ENCODE measurements at places on chromosomes 1 and 21.

GRCh38 chr1:118266436-118266835 lies 81.4 kb upstream of the SPAG17 start:
- no peak overlapping the region for H3K27ac ChIP-seq
- H3K4me3 ChIP-seq, result no peak overlapping the region
- no peaks in the 10 kb centered on the region for H3K4me1 ChIP-seq
- H3K36me3 ChIP-seq, result no peaks in the 10 kb centered on the region
- no peaks in the 10 kb centered on the region for H3K27me3 ChIP-seq

DNA sequence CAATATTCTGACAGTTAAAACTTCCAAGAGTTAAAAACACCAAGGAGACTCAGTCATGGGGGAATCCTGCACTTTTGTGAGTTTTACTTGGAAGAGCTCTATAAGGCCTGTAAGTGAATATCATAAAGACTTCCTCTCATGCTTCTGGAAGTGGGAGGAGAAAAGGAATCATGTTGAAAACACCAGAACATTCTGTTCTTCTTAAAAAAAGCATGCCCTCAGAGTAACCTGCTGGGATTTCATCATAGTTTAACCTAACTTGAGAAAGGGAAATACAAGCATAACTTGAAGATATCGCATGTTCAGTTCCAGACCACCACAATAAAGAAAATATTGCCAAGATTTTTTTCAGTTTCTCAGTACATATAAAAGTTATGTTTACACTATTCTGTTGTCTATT lies 51.9 kb downstream of the COL11A1 start:
- H3K27ac ChIP-seq, result no peak overlapping the region
- H3K27me3 ChIP-seq, result no peaks in the 10 kb centered on the region
- H3K4me3 ChIP-seq, result no peak overlapping the region
- H3K36me3 ChIP-seq, result no peaks in the 10 kb centered on the region
- DNase-seq, result no peak
- no peaks in the 10 kb centered on the region for H3K4me1 ChIP-seq

- H3K36me3 ChIP-seq, result no peaks in the 10 kb centered on the region
- H3K27ac ChIP-seq, result peak overlapping the region; percentile 25
- H3K27me3 ChIP-seq, result no peaks in the 10 kb centered on the region
- H3K4me3 ChIP-seq, result no peak overlapping the region
- no peak for DNase-seq
- H3K4me1 ChIP-seq, result no peaks in the 10 kb centered on the region
These were observed 5.4 kb downstream of the ARHGEF10L start for GRCh38 chr1:17544776-17545350.

DNA sequence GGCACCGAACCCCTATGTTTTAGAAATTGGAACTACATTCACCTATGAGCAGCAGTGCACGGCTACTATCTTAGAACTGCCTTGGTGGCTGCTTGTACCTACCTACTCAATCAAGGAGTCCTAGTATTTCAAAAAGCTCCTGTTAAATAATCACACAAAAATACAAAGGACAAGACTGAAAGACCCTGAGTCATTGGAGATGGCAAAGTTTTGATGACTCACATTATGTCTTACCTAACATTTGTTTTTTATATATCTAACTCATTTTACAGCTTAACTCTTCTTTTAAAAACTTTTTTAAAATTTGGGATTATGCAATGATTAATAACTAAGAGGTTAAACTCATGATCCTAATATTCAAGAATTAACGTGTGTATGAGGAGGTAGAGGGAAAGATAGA lies 1206.0 kb upstream of the TMPRSS15 start:
- no peak overlapping the region for H3K27ac ChIP-seq
- H3K4me1 ChIP-seq, result no peaks in the 10 kb centered on the region
- H3K27me3 ChIP-seq, result no peaks in the 10 kb centered on the region
- DNase-seq, result no peak
- no peaks in the 10 kb centered on the region for H3K36me3 ChIP-seq

DNA sequence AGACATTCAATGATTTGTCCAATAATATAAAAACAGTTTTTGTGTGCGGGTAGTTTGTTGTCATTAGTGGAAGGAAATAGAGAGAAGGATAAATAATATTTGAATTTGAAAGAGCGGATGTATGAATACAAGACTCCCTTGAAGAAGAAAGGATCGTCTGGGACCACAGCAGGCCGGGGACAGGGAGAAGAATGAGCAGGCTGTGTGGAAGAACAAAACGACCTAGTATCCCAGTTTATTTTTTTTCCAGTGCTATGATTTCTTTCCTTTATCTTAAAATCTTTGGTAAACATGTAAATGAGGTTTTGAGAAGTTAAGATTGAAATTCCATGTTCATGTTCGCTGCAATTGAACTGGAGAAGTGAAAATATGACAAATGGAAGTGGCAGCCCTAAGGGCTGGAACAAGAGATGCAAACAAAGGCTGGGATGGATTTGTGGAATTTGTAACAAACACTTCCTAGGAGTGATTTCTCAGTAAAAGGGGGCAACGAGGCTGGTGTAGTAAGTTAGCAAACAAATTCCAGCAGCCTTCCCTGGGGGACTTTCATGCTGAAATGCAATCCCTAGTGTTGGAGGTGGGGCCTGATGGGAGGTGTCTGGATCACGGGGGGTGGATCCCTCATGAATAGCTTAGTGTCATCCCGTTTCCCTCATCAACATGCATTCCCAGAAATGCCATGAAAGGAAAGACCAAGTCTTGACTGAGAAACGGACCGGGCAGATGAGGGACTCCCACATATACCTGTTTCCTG lies 10.2 kb upstream of the IFI16 start:
- no peaks in the 10 kb centered on the region for H3K36me3 ChIP-seq
- DNase-seq, result peak; percentile 87
- H3K4me3 ChIP-seq, result peak overlapping the region; percentile 56
- H3K27me3 ChIP-seq, result no peaks in the 10 kb centered on the region
- no peaks in the 10 kb centered on the region for H3K4me1 ChIP-seq

- no peak for DNase-seq
- no peaks in the 10 kb centered on the region for H3K4me1 ChIP-seq
- H3K27me3 ChIP-seq, result no peaks in the 10 kb centered on the region
- no peak overlapping the region for H3K27ac ChIP-seq
- no peak overlapping the region for H3K4me3 ChIP-seq
- H3K36me3 ChIP-seq, result no peaks in the 10 kb centered on the region
These were observed 403.2 kb upstream of the B3GALT2 start for GRCh38 chr1:193589597-193590040.

DNA sequence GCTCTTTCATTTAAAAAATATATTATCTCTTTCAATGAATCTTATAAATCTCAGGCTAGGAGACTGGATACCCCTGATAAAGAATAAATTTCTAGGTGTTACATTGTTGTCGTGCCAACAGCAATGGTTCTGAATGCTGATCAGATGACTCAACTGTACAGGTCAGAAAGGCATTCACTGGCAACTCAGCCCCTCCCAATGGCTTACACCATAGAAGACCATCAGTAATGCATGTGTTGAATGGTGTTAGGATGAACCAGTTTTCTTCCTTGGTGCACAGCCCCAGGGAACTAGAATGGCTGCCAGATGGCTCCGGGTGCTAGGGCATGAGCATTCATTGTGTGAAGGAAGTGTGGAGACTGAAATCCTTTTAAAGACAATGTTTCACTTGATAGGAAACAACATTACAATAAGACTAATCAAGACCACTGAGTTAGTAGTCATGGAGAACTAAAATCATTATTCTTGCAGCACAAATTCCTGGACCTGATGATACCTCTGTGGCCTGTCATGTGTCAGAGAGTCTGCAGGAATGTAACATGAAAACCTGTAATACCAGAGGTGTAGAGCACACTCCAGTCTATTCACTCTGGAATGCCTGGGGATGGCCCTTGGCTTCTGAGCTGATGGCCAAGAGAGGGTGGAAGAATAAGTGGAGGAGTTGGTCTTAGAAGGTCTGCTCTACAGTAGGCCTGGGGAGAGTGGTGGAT lies 187.7 kb upstream of the LMO4 start:
- no peaks in the 10 kb centered on the region for H3K27me3 ChIP-seq
- DNase-seq, result no peak
- no peaks in the 10 kb centered on the region for H3K4me1 ChIP-seq

GRCh38 chr1:10814312-10814711 lies 17.9 kb upstream of the CASZ1 start:
- H3K4me3 ChIP-seq, result no peak overlapping the region
- no peaks in the 10 kb centered on the region for H3K27me3 ChIP-seq
- DNase-seq, result no peak
- no peaks in the 10 kb centered on the region for H3K4me1 ChIP-seq
- H3K27ac ChIP-seq, result no peak overlapping the region
- H3K36me3 ChIP-seq, result no peaks in the 10 kb centered on the region

- no peak overlapping the region for H3K4me3 ChIP-seq
- peaks cover 43% of the 10 kb centered on the region for H3K27me3 ChIP-seq
- H3K36me3 ChIP-seq, result no peaks in the 10 kb centered on the region
- H3K27ac ChIP-seq, result no peak overlapping the region
- no peak for DNase-seq
These were observed 417 bp upstream of the GFI1 start for GRCh38 chr1:92487078-92487605.

All from uterus (tissue), 4 donors.